PC-9 (cell line): ENCODE measurements at places on chromosomes 1 and 21. TPM values are rescaled to one million over a fixed set of nuclear protein-coding genes. Genes with fewer than 3 reads are reported as not detected.

Gene CAMSAP2
- total RNA-seq = 27.5 and 40.3 TPM in 2 replicates

DNA sequence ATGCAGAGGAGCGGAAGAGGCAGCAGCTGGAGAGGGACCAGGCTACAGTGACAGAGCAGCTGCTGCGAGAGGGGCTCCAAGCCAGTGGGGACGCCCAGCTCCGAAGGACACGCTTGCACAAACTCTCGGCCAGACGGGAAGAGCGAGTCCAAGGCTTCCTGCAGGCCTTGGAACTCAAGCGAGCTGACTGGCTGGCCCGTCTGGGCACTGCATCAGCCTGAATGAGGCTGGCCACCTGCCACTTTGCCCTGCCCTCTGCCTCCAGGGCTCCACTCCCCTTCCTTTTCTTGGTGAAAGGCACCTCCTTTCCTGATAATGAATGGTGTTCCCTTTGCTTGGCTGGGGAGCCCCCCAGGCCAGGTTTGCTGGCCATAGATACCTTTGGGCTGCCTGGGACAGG is 3.3 kb upstream of the HMGN2 start:
- peak; percentile 62 for DNase-seq

- DNase-seq = peak; percentile 35
Observed at GRCh38 chr1:74502432-74502831, 10.0 kb downstream of the LRRC53 start.

GRCh38 chr1:206029484-206029883 is 5.8 kb upstream of the CTSE start:
- no peak for DNase-seq

GRCh38 chr1:182877331-182877730 is 38.2 kb downstream of the DHX9 start:
- DNase-seq = no peak

GRCh38 chr1:230090194-230090711 is 23.2 kb downstream of the GALNT2 start:
- DNase-seq = peak; percentile 33

DNA sequence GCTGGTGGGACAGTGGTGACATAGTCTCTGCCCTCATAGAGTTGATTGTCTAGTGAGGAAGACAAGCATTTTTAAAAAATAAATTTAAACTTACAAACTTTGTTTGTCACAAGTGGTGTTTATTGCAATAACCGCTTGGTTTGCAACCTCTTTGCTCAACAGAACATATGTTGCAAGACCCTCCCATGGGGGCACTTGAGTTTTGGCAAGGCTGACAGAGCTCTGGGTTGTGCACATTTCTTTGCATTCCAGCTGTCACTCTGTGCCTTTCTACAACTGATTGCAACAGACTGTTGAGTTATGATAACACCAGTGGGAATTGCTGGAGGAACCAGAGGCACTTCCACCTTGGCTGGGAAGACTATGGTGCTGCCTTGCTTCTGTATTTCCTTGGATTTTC is 58.4 kb downstream of the LAMC2 start:
- DNase-seq = no peak

- DNase-seq = no peak
Observed at GRCh38 chr1:117104986-117105385, 16.6 kb downstream of the TRIM45 start.

- DNase-seq = no peak
Observed at GRCh38 chr1:94983171-94983739, 56.3 kb upstream of the CNN3 start.

DNA sequence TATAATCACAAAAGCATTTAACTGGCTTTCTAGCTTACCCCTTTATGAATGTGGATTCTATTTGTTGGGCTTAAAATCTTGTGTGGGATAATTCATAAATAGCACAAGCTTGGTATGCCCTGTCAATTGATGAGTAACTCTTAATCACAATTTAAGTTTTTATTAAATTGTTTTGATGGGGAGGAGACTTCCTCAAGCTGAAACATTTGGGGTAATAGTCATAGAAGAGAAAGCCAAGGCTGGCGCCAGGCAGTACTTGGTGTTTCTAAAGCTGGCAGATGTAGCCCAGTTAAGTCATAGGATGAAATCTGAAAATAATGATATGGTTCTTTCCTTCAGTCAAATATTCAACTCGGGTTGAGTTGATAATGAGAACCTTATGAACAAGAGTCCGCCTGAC is 167.2 kb downstream of the FMN2 start:
- no peak for DNase-seq

DNA sequence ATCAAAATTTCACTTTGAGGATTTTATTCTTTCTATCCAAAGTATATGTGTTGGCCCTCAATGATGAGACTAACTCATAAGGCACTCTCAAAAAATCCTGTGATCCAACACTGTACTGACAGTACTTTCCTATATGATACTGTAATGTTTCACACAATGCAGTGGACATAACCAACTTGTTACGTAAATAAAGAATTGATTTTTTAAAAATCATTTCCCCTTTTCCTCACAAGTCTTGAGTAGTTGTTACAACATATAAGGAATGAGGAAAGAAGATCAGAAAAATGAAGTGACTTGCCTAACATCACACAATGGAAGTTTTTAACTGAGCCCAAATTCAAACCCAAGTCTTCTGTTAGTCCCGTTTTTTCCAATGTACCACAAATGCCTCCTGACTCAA is 17.2 kb downstream of the PTP4A2 start:
- DNase-seq = no peak
